ENCODE measurements at places on chromosomes 5 and 9.

- DNase-seq = no peak
Observed at GRCh38 chr9:22030101-22030598, 21.0 kb upstream of the CDKN2B start.

DNA sequence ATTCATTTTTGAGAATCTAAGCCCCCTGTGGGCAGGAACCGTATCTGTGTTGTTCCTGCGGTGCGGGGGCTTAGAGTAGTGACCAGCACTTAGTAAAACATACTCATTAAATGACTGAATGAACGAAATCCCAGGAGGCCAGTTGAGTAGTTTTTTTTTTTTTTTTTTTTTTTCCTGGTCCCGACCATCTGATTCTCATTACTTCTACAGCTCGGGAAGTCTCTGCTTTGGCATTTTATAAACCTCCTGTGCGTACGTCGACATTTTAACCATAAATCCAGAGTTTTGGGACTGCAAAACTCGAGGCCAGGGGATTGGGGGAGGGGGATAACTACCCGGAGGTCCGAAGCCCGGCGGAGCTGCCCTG lies 31.5 kb upstream of the SPRY4 start:
- no peak for DNase-seq

- DNase-seq = peak; percentile 43
Observed at GRCh38 chr9:137878146-137878941, 762 bp downstream of the CACNA1B start.

- no peak for DNase-seq
Observed at GRCh38 chr5:141878186-141878710, at the start of gene PCDH1. TSS of gene PCDH1 (minus strand) at chr5:141878410. CDS start at chr5:141878262, 148 bp downstream.

DNA sequence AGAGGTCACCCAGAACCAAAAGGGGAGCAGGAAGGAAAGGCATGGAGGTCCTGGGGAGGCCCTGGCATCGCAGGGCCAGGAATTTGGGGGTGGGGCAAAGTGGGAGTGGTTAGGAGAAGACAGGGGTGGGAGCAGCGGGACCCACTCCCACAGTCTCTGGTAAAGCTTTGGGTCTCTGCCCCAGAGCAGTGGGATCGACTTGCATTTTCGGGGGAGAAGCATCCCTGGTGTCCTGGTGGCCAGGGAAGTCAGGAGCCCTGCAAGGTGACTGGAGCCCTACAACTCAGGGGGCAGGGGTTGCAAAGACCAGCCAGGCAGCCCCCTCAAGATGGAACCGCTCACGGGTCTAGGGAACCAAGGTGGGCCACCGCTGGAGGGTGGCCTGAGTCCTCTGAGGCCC lies 22.4 kb upstream of the GTF3C5 start:
- no peak for DNase-seq

- no peak for DNase-seq
Observed at GRCh38 chr5:93328833-93329232, 252.2 kb downstream of the NR2F1-AS1 start.

DNA sequence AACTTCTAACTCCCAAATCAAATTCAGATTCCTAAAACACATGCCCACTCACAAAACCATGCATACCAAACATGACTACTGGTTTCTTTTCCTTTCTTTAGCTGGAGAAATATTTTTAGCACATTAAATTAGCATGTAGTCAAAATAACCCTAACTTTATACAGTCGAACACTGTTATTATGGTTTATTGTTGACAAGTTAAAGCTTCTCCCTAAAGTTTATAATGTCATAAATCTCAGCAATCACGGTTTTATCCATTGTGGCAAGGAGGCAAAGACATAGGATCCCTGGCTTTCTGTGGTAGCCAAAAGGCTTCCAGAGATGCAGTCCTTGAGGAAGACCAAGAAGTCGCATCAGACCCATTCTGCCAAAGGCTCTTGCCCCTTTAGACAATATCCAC lies 27.5 kb downstream of the ARL15 start:
- no peak for DNase-seq

DNA sequence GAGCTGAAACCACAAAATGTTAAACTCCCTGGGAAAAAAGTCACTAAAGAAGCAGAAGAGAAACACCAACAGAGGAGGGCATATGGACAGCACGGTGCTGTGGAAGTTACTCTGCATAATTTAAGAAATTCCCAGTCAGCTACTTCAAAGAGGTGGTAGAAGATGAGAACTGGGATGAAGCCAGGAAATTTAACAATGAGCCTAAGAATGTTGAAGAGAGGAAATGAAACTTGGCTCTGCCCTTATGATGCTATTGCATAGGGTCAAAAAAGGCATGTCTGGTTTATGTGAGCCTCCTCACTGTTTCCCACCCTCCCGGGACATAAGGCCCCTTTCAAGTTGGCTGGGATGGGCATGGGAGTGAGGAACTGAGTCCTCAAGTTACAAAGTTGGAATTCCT lies 25.4 kb upstream of the SNX18 start:
- DNase-seq = no peak

DNA sequence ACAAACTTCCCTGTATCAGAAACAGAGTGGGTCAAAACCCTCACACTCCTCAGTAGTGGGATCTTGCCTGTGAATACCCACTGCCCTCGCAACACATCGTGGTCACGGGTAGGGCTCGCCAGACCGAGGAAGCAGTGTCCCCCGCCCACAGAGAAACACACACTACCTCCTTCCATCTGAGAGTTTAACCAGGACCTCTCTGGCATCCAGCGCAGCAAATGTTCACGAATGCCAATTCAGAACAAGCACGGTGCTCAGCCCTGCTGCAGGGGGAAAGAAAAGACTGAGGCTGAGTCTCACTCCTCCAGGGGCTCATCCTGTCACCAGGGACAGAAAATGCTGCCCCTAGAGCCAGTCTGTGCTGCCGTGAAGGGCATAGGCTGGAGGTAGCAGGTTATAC lies 42.5 kb upstream of the SYNPO start:
- no peak for DNase-seq
